ENCODE measurements at places on chromosomes 2 and 18.

DNA sequence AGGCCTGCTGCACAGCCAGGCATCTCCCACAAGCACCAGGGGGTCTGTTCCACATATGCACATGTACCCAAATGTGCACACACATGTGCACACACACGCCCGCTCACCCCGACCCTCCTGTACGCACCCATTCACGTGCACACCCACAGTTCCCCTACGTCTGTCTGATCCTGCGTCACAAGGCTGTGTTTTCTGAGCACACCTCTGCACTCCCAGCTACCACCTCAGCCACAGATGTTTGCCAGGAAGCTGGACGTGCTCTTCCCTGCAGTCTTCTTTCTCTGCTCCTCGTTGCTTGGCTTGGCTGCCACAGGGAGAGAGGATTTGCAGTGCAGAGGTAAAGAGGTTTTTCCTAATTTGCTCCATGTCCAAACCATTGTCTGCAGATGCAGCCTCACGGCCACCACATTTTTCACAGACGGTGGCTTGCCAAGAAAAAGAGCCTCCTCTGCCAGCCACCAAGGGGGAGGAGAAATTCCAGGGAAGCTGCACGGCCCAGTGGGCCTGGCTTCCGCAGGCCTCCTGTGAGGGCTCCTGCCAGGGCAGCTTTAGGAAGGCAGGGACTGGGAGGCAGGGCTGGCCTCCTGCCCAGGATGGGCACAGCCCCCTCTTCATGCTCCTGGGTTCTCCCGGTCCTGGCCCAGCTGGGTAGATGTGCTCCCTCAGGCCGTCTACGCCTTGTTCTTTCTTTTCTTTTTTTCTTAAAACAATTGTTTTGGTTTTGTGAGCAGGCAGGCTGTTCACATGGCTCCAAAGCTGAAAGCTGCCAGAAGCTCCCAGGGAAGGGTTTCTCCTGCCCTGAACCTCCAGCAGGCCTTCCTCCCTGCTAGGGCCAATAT is 29.3 kb upstream of the HS6ST1 start:
- no peak for DNase-seq

DNA sequence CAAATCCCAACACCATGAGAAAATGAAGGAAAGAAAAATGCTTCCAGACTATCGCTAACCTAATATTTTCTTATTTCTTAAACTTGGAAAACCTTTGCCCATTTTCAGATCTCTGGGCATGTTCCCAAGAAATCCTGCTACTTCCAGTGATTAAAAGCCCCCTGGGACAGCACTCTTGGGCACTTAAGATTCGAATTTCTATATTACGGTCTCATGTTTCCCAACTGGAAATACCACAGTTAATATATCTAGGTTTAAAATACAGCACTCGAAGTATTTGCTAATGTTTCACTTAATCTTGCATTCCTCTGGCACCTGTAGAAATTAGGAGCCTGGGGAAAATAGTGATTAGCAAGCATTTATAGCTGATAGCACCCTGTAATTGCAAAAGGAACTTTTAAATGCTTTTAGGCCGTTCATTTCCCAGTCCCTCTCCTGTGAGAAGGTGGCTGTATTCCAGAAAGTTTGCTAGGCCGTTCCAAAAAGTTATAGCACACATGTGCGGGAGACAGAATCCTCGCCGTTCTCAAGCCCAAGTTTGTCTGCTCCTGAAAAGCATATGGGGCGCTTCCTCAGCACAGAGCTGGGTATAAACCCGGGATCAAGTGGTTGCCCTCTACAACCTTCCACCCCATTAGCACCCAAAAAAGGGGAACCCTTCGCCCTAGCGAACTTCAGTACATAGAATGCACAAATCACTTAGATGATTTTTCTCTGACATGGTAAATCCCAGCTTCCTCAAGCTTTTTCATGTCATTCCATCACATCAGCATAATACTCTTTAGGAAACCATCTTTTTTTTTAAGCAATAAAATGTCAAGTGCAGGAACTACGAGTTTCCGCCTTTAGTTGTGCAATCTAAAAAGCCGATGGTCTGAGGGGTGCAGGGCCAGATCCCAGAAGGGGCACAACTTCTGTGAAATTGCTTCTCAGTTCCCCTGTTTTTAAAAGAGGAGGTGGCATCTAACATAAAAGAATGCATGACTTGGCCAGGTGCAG is 60.6 kb downstream of the DIPK1C start:
- no peak for DNase-seq

DNA sequence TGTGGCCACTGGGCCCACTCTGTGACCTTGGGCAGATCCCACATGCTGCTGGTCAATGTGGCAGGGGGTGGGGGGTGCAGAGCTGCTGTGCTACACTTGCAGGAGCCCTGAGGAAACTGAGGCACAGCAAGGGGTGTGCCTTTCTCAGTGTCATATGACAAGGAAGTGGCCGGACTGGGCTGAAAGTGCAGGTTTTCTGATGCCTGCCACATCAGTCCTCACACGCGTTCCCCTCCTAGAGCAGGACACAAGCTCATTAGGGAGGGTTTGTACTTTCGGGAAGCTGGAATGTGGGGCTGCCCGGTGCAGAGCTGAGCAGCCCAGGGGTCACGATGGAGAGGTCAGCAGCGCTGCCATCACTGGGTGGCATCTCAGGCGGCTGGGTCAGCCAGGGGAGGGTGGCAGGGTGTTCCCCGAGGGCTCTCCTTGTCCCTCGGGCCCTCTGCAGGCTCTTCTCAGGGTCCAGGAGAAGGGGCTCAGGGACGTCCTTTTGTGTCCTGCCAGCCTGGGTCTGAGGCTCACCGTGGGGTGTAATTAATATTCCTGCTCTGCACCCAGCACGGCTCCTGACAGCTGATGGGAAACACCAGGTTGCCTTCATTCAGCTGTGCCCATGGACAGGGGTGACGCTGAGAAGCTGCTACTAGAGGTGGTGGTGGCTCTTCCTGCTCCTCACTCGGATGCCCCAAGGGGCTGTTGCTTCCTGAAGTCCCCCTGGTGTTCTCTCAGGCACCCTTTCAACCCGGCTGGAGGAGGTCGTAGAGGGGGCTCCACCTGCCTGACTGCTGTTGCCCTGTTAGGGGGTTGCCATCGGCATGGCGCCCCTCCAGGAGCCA is 62.1 kb upstream of the HDAC4 start:
- no peak for DNase-seq

GRCh38 chr18:46352520-46353250 is 248.5 kb downstream of the HAUS1 start:
- no peak for DNase-seq

DNA sequence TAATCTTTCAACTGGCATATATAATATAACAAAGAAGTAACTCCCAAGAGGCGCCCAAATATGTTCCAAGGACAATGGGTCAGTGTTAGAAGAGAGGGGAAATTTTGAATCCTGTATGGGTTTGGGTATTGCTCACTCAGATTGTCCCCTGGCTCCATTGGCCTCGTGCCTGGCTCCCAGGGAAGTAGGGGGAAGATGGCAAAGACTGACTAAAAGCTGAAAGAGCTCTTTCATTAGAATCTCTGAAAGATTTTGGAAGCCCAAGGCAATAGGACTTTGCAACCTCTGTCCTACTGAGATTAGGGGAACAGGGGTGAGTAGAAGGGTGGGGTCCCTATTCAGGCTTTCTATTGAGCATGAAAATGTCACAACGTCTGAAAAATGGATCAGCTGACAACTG is 1272.8 kb upstream of the ZEB2 start:
- no peak for DNase-seq

DNA sequence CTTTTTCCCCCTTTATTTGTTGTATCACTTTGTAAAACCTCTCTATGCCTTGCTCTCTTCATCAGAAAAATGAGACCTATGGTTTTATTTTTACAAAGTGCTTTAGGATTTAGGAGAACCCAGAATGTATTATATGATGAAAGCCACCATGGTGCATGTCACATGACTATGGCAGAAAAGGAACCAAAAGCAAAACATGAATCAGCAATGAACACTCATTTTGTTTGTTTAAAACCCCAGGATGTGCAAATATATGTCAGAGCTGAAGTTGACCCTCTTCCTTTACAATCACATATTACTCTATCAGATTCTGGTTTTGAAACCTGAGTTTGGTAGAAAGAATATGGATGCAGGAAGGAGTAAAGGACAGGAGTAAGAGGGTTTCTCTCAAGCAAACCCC is 70.0 kb downstream of the FIGN start:
- DNase-seq: no peak

DNA sequence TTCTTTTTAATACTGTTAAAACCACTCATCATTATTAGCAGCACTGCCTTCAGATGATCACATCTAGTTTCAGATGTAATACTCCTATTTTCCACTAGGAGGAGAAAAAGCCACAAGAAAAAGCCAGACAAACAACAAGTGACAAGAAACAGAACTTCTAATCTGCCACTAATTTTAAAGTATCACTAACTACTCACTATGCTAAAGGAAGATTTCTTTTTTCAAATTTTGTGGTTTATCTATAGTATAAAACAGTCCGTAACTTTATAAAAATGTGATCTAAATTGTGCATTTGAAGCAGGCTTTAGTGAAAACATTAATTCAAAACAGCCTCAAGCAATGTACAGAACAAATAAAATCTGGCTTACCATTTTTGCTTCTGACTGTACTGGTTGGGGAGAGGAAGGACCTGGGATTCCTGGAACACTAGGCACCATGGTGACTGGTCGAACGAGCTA is 56.8 kb downstream of the ATF2 start:
- no peak for DNase-seq

- no peak for DNase-seq
Measured at GRCh38 chr2:62824388-62824787, 118.9 kb downstream of the EHBP1 start.

GRCh38 chr18:814300-815084 is 2.5 kb upstream of the YES1 start:
- DNase-seq: no peak

GRCh38 chr18:59685501-59685900 is 11.7 kb downstream of the CCBE1 start:
- no peak for DNase-seq

- no peak for DNase-seq
Measured at GRCh38 chr2:45154144-45154543, 144.9 kb upstream of the SIX2 start.

DNA sequence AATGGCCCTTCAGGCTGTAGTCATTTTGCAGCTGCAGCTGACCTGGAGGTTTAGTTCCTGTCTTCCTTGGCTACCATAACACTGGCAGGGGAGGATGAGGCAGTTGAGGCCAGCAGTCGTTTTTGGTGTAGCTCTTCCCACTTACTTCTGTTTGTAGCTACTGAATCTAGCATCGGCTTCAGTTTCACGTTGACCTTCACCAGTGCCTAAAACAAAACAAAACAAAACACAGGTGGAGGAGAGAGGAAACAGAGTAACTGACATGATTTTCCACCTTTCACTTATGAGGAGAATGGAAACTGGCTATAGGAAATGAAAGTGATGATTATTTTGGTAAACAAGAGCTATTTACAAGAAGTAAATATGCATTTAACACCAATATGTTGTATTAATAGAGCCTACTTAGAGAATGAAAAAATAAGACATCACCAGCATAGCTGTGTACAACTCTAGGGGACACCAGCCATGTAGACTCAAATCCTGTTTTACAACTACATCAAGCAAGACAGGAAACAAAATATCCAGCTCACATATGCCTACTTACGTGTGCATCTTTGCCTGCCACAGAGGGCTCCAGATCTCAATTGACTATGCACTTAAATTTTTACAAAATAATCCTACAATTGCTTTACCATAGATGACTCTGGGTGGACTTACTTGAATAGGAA is 236.9 kb downstream of the AGPS start:
- no peak for DNase-seq

GRCh38 chr2:183967756-183968155 is 630.6 kb upstream of the ZNF804A start:
- no peak for DNase-seq

- DNase-seq: no peak
Measured at GRCh38 chr2:183284606-183285005, 160.4 kb downstream of the NUP35 start.

DNA sequence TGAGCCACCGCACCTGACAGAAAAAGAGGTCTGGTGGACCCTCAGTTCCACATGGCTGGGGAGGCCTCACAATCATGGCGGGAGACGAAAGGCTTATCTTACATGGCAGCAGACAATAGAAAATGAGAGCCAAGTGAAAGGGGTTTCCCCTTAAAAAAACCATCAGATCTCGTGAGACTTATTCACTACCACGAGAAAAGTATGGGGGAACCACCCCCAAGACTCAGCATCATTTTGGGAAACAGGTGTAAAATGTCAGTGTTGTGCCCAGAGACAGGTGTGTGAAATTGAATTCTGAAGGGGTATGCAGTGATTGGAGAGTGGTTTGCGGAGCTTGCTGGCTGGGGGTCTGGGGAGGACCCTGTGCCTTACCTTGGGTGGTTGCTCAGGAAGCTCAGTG is 4.6 kb upstream of the D2HGDH start:
- DNase-seq: no peak

Data from activated CD4-positive, alpha-beta T cell treated with anti-CD3 and anti-CD28 coated beads for 4 hours (primary cell).